ENCODE measurements at places on chromosomes 5 and 9.
A peak's percentile ranks its signal among the peaks of the same experiment; 100 is the strongest.

DNA sequence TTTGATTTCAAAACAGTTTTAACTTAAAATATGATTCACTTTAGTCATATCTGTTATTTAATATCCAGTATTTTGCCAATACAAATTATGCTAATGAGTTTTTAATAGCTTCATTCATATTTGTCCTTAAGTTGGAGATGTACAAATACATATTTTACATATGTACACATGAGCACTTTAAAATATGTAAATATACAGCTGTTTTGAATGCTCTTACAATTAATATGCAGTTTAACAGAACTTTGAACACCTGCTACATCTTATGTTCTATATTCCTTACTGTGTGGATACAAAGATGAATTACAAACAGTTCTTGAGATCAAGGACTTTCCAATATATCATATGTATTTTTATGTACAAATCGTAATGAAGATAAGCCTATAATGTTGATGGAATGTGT, 74.0 kb downstream of the CHSY3 start:
- no peak for DNase-seq

DNA sequence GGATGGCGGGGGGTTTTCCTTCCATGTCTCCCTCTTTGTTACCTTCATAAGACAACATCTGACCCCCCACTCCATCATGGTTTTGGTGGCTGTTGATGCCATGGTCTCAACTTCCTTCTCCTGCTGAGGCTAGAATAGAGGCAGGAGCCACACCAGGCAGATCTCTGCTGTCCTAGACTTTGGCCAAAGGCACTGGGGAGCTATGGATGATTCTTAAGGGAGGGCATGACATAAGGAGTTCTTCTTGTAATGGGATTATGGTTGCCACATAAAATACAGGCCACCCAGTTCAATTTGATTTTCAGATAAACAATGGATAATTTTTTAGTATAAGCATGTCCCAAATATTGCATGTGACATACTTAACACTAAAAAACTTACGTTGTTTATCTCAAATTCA, 52.2 kb upstream of the IER5L start:
- no peak for DNase-seq

- DNase-seq = peak; percentile 61
These were observed 22.3 kb downstream of the PSMB7 start for GRCh38 chr9:124392871-124393460.

DNA sequence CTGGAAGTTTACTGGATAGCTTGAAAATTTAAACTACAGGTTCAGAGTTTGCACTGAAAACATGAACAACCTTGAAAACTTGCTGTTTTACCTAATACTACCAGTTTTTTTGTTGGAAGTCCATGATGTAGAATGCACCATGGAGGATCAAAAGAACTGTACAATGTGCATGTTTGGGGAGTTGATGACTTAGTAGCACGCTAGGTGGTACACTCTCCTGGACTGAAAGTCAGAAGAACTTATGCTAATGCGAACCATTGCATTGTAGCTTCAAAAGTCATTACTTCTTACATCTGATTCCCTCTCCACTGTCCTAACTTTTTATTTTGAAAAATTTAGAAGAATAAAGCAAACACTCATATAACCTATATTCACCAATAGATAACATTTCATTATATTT, 211.0 kb downstream of the OSTF1 start:
- no peak for DNase-seq

GRCh38 chr9:92720209-92720765, 44.3 kb downstream of the BICD2 start:
- DNase-seq = no peak

GRCh38 chr9:98022447-98022846, 34.1 kb upstream of the NANS start:
- DNase-seq = no peak

- DNase-seq = no peak
These were observed 656.5 kb downstream of the TLE1 start for GRCh38 chr9:81032831-81033230.

- DNase-seq = no peak
These were observed 11.1 kb upstream of the LCP2 start for GRCh38 chr5:170308686-170309085.

- DNase-seq = no peak
These were observed 208.6 kb upstream of the RGMB start for GRCh38 chr5:98564836-98565235.

DNA sequence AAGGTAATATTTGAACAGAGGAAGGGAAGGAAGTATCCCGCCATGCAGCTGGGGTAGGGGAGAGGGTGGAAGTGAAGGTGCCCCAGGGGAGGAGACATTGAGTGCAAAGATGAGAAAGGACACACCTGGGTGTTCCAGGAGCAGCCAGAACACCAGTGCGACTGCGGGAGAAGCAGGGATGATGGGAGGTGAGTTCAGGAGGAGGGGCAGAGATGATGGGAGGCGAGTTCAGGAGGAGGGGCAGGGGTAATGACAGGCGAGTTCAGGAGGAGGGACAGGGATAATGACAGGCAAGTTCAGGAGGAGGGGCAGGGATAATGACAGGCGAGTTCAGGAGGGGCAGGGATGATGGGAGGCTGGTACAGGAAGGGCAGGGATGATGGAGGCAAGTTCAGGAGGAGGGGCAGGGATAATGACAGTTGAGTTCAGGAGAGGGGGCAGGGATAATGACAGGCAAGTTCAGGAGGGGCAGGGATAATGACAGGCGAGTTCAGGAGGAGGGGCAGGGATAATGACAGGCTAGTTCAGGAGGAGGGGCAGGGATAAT, 17.2 kb upstream of the SPOCK1 start:
- DNase-seq = no peak

GRCh38 chr5:147887026-147887627, 8.6 kb downstream of the SCGB3A2 start:
- peak; percentile 44 for DNase-seq

- no peak for DNase-seq
These were observed 492.6 kb upstream of the BRINP1 start for GRCh38 chr9:119861842-119862241.

DNA sequence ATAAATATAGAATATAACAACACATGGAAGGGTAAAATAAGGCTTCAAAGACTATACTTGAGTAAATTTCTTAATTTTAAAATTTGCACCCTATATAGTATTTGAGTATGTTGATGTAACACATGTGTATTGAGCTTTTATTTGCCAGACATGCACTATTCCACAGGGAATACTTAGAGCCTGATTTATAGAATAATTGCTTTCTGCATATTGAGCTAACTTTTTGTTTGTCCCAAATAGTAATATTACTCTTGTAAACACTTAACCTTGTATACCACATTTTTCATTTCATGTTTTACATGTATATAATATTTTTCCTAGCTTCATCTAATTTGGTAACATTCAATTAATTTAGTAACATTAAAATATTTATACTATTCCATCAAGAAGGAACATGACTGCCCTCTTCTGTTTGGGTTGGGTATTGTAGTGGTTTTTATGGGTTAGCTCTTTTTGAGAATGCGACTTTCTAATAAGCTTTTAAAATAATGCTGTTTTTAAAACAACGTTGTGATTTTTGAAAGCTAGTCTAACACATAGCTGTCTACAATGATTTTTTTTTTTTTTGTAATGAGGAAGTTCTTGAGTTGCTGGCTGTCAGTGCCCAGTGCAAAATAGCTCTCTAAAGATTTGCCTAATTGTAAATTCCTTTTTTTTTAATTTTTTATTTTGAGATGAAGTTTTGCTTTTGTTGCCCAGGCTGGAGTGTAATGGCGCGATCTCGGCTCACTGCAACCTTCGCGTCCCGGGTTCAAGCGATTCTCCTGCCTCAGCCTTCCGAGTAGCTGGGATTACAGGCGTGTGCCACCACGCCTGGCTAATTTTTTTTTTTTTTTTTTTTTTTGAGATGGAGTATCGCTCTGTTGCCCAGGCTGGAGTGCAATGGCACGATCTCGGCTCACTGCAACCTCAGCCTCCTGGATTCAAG, 4.8 kb downstream of the SUB1 start:
- DNase-seq = peak; percentile 40

- DNase-seq = no peak
These were observed 1381.8 kb downstream of the EFNA5 start for GRCh38 chr5:106288979-106289378.

DNA sequence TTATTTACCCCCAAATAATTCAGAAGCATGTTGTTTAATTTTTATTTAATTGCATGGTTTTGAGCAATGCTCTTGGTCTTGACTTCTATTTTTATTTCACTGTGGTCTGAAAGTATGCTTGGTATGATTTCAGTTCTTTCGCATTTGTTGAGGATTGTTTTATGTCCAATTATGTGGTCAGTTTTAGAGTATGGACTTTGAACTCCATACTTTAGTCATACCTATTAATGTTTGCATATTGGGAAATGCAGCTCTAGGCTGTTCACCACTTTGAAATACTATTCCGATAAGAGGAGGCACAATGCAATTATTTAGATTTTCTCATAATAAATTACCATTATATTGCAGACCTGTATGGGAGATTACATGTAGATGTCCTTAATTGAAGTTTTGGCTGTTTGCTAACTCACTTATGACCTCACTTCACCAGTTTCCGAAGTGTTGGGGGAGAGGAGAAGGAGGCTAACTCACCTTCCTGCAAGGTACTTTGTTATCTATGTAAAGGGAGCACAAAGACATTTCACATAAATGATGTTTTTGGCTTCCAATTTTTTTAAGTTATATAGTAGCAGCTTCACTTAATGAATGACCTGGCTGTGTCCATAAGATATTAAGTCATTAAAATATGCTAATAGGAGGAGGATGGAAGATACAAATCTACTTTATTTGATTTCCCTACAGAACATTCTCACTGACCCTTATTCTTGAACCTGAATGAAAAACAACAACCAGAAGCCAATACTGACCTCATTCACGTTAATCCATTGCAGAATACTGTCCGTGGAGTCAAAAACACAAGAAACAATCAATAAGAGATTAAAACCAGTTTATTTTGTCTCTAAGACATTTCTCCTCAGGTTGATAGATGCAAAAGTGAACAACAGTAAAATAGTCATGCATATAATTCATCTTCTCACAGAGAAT, 970.3 kb upstream of the ARRDC3 start:
- DNase-seq = no peak

- DNase-seq = no peak
These were observed 12.4 kb downstream of the CBY3 start for GRCh38 chr5:179668391-179668790.

GRCh38 chr9:116724123-116724522, 37.0 kb downstream of the TRIM32 start:
- DNase-seq = no peak

DNA sequence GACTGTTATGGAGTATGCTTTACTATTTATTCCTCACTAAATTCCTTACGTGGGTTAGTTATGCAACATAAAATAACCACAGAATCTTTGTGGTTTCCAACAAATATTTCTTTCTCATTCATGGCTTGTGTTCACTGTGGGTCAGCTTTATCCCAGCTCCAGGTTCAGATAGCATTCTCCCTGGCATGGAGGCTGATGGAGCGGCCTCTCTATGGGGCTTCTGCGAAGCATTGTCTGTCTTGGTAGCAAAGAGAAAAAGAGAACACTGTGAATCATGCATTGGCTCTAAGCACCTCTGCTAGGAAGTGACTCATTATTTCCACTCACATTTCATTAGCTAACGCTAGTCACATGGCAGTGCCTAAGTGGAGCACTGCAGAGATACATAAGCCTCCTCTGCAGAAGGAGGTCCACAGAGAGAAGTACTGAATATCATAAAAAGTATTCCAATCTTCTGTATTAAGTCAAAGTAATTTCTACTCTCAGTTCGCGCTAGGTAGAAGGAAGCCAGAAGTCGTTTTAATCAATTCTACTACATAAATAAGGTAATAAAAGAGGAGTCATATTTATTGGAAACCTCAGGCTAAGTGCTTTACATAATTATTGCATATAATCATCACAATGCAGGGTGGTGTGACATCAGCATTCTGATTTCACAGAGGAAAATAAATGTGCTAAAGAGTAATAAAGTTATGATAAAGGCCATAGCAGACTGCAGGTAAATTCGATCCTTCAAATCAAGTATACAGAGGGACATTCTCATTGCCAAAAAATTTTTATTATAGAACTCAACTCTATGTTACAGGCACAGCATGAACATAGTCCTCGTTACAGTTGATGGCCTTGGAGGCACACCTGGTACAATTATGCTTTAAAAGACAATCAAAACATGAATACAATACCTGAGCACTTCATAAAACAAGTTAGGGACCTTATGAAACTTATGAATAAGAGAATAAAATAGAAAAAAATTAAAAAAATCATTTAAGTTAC, 531.1 kb downstream of the CETN3 start:
- no peak for DNase-seq

- no peak for DNase-seq
These were observed 80.5 kb upstream of the HSPA9 start for GRCh38 chr5:138655530-138656190.

- DNase-seq = no peak
These were observed 615.9 kb downstream of the CHSY3 start for GRCh38 chr5:130520211-130520610.

GRCh38 chr5:136413196-136413595, 47.9 kb upstream of the TRPC7 start:
- DNase-seq = no peak

DNA sequence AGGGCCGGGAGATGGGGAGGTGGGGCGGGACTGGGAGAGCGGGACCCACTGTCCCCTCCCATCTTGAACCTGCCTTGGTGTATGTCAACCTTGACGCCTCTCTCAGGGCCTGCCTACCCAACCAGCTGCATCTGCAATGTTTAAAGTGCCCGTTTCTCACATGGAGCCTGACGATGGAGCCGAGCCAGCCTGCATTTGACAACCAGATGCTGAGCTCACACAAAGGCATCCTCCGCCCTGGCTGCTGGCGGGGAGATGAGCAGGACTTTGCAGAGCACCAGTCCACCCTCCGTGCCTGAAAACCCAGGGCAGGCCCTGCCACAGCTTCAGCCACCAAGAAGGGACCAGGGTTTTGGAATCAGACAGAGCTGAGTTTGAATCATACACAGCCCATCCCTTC, 141.1 kb upstream of the SMIM23 start:
- no peak for DNase-seq

DNA sequence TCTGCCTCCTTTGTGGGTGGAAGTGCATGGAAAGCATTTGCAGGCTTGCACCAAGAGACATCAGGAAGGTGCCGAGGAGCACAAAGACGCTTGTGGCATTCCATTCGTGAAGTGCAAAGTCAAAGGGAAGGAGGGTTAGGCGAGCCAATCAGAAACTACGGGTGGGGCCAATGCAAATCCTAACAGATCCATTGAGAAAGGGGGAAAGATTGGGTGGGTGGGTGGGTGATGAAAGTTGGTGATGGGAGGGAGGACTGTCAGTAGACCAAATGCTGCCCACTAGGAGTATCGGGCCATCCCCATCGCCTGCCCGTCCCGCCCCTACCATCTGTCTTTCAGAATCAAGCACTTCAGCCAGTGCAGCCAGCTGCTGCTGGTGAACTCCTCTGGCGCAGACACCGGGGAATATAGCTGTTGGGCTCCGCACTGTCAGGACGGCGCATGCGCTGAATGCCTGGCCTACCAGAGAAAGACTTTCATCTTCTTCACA, 17.1 kb upstream of the ANXA6 start:
- peak; percentile 79 for DNase-seq

GRCh38 chr5:4563400-4563799, 576.7 kb upstream of the ADAMTS16 start:
- no peak for DNase-seq

GRCh38 chr5:33317271-33317670, 123.5 kb upstream of the TARS1 start:
- DNase-seq = no peak

- no peak for DNase-seq
These were observed 346.9 kb downstream of the ZSWIM6 start for GRCh38 chr5:61678966-61679365.

- no peak for DNase-seq
These were observed 189.0 kb downstream of the PALM2AKAP2 start for GRCh38 chr9:109969011-109969410.

GRCh38 chr9:129746092-129746777, 6.6 kb downstream of the PTGES start:
- no peak for DNase-seq

GRCh38 chr5:112915831-112916230, 6.2 kb downstream of the REEP5 start:
- no peak for DNase-seq
